Right renal cortex interstitium (tissue), 3 donors: ENCODE measurements at places on chromosomes 4 and X.
A peak's percentile ranks its signal among the peaks of the same experiment; 100 is the strongest.

DNA sequence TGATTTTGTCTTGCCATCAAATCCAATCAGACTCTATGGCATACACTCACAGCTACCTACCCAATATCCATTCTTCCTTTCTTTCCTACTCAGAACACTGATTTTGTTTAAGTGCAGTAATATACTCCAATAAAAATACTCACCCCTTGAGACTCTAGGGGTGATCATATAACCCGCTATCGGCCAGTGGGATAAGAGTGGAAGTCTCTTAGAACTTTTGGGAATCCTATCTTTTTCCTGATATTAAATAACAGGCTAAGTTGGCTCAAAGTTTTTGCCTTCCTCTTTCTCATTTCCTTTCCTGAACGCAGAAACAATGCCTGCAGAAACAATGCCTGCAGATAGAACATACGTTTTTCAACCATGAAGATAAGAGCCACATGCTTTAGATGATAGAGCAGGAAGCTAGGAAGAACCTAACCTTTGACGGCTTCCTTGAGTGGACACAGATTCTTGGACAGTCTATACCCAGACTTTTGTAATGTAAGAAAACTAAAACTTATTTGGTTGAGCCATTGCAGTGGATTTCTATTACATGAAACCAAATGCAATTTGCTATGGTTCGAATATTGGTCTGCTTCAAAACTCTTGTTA lies 373.8 kb downstream of the STIM2 start:
- no peak for DNase-seq

GRCh38 chr4:4488405-4489404 lies 53.1 kb downstream of the STX18 start:
- DNase-seq = peak; percentile 58

- no peak for DNase-seq
Observed at GRCh38 chr4:168847771-168848502, 162.1 kb downstream of the CBR4 start.

DNA sequence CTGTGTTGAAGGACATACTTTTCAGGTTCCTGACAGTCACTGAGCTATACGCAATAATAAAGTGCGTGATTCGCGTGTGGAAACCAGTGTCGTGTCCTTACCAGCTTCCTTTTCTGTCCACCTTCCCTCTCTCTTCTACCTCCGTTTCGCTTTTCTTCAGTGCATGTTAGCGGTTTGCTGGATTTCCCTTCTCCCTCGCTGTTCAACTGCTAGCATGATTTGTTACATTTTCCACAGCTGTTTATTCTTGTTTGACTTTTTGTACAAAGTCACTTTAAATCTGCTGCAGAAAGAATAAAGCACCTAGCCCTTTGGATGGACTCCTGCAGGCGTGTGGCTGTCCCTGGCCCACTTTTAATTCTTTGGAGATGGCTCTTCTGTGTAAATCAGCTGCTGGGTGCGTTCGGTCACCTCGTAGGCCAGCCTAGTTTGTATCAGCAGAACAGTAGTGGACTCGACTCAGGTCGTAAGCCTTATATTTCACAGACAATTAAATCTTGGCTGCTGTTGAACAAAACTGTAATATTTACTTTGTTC lies 8.9 kb upstream of the HAND2 start:
- DNase-seq = no peak

DNA sequence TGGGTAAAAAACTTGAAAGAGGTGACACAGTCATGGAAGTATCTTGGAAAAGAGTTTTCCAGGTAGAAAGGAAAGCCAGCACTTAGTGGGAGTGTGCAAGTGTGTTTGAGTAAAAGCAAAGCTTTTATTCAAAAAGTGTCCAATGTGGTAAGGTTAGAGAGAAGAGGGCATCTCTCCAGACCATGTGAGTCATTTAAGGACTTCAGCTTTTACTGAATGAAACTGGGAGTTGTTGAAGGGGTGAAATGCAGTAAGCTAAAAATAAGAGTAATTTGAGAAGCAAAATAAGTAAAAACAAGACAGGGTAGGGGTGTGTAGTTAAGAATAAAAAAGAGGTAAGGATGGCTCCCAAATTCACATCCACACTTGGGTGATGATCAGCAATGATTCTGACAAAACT lies 238.9 kb downstream of the SLC7A11 start:
- DNase-seq = no peak

DNA sequence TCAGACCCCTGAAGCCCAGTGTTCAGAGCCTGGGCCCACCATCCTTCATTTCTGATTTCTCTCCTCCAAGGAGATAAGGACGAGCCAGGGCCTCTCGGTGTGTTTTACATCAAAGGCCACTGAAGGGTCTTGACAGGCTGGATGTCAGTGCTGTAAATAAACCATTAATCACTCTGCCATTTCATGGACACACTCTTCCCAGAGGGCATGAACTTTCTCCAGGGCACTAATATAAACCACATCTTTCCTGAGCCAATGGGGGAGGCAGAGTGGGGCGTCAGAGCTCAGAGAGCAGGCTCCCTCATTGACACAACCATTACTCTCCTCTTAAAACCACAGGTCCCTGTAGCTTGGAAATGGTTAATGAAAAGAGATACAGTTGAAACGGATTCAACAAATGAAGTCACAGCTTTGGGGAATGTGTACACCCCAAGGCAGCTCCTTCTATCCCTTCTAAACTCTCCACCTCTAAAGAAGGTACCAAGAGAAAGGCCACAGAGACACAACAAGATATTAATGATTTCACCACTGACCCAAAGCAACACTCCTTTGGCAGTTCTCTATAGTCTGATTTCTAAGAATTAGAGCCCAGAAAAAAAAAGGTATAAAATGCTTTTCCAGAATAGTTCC lies 200.6 kb downstream of the CHIC2 start:
- no peak for DNase-seq

GRCh38 chr4:173531086-173531965 lies 1.3 kb upstream of the HAND2 start:
- DNase-seq = no peak

GRCh38 chrX:153406011-153406410 lies 4.9 kb upstream of the PNMA6E start:
- DNase-seq = no peak

DNA sequence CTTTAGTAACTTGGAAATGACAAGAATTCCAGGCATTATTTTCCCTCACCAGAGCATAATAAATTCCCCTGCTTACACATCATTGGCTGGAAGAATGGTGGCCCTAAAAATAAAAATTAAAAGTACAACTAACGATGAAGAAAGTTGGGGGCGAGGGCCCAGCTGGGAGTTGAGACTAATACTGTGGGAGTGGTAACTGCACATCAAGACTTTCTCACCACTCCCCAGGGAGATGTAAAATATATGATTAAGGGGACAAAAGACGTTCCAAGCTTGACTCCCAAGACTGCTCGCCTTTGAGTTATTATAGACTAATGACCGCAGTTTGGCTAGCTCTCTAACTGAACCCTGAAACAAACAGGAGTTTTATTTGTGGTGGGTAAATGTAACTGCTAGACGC lies 30.0 kb downstream of the SMIM31 start:
- DNase-seq = peak; percentile 50

DNA sequence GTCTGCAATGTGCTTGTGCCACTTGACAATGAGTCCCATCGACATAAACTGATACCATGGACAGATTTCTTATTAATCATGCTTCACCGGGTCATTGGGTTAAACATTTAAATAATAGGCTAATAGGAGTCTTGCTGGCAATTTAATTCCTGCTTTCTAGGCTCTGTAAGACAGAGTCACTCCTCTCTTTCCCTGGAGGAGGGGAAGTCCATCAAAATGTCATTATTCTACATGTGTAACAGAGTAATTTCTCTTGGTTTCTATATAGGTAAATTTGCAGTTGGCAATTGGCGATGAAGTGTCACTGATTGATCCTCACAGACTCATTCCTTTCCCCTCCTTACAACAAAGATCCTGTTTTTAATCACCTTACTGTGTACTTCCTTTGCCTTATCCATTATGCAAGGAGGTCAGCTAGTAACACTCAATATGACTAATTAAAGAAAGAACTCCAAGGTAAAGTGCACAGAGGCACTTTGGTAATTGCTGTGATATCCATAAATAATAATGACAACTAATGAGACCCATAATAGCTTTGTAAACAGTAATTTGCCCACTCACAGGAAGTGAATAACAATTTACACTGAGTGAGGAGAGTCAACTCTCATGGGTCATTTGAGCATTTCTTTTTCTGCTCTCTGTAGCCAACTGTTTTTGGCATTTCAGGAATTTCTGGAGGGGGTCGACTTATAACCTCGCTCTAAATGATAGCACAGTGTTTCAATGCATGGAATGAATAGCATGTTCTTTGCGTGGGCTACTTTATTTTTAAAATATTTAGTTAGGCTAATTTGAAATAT lies 184.0 kb downstream of the UGT8 start:
- no peak for DNase-seq

DNA sequence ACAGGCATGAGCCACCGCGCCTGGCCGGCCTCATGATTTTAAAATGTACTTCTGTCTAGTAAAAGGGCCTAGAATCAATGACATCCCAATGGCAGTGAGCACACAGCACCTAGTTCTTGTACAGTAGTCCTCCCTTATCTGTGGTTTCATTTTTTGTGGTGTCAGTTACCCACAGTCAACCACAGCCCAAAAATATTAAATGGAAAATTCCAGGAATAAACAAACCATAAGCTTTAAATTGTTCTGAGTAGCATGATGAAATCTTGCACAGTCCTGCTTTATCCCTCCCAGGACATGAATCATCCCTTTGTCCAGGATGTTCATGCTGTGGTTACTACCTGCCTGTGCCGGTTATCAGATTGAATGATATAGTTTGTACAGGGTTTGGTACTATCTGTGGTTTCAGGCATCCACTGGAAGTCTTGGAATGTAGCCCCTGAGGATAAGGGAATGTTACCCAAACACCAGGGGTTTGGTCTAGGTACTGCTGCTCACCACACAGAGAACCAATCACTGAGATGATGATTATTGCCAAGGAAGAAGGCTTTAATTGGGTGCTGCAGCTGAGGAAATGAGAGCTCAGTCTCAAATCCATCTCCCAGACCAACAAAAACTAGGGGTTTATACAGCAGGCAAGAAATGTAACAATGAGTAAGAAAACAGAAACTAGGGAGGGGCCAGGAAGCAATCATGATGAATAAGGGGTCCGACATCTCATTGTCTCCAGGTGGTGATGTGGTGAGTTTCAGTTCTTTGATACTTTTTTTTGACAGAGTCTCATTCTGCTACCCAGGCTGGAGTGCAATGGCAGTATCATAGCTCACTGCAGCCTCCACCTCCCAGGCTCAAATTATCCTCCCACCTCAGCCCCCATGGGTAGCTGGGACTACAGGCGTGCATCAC lies 16.2 kb upstream of the FHL1 start:
- no peak for DNase-seq

- DNase-seq = no peak
Observed at GRCh38 chrX:68498044-68498507, 775 bp upstream of the YIPF6 start.

GRCh38 chr4:2712261-2712842 lies 43.8 kb downstream of the TNIP2 start:
- no peak for DNase-seq

GRCh38 chrX:32598707-32599106 lies 612.6 kb downstream of the DMD start:
- no peak for DNase-seq

GRCh38 chr4:73725510-73725909 lies 14.9 kb upstream of the CXCL8 start:
- no peak for DNase-seq

DNA sequence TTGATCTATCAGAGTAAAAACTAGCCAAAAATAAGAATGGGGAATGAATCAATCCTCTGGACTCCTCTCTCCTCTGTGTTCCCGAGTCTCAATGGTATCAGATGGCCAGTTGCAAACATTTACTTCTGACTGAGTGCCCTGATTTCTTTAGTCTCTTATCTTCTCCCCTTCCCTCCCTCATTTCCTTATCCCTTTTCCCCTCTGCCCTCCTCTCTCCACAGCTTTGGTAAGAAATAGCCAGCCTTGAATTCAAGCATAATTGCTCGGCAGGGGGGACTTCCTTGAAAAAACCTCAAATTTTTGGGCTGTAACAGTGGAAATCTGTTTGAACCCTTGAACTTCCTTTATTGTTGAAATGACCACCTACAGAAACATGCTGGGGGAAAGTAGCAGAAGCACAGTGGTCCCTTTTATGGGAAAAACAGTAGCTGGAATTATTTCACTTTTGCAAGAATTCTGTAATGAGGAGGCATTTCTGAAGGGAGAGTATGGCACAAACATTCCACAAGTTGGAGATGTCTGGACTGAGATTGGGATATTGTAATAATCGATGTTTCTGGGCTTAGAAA lies 40.3 kb downstream of the NHS start:
- DNase-seq = no peak

DNA sequence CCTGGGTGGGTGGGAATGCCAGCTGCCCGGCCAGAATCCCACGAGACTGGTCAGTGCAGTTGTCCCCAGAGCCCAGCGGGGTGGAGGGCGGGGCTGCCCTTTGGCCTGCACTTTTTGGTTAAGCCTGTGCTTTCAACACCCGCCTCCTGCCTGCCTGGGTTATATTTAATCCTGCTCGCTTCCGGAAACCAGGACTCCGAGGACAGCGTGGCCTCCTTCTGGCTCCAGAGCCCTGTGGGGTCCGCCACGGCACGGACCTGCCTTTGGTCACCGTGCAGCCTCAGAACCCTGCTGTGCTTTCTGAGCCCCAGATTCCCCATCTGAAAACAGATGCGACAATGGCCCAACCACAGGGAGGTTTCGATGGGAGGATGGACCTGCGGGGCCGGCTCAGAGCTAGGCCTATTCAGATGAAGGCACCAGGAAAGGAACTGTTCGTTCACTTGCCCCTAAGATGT lies 29.4 kb upstream of the KIAA0232 start:
- DNase-seq = no peak

GRCh38 chr4:67083496-67083895 lies 461.8 kb downstream of the CENPC start:
- DNase-seq = no peak

- DNase-seq = no peak
Observed at GRCh38 chr4:124953061-124953460, 240.5 kb upstream of the ANKRD50 start.

DNA sequence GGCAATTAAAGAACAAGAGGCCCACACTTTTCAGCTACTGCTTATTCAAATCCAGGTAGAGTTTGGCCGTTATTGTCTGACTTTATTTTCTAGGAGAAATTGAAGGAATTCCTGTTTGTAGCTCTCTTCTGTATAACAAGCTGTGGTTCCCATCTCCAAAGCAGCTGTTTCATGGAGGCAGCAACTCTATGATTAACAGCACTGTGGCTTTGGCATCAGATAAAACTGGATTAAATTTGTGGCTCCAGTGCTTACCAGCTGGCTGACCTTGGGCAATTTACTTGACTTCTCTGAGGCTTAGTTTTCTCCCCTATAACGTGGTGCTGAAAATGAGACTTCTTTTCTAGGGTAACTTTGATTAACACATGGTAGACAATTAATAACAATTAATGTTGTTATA lies 28.1 kb downstream of the SLC30A9 start:
- DNase-seq = no peak

DNA sequence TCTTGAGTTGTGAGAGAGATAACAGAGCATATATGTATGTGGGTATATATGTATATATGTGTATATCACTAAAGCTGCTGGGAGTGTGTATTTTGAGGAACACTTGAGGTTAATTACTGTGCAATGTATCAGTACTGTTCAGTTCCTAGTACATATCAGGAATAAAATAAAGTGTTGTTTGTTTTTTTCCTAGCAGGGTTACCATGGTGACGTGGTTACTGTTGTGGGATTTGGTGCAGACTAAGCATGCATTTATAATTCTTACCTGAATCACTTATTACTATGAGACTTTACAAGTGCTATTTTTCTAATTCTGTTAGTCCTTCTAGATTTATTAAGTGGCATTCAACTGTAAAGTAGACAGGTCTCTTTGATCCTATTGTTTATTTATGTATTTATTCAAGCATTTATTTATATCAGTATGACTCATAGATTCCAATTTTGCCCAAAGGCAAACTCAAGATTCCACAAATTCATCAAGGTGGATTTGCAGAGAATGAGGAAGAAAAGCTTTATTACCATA lies 26.9 kb upstream of the BEX4 start:
- DNase-seq = no peak
